CD4-positive, CD25-positive, alpha-beta regulatory T cell (primary cell): ENCODE measurements at places on chromosomes 6 and 20.

GRCh38 chr6:48563433-48563832 lies 452.4 kb upstream of the PTCHD4 start:
- DNase-seq: no peak

GRCh38 chr6:75613056-75613501 lies 11.4 kb downstream of the SENP6 start:
- DNase-seq: no peak

DNA sequence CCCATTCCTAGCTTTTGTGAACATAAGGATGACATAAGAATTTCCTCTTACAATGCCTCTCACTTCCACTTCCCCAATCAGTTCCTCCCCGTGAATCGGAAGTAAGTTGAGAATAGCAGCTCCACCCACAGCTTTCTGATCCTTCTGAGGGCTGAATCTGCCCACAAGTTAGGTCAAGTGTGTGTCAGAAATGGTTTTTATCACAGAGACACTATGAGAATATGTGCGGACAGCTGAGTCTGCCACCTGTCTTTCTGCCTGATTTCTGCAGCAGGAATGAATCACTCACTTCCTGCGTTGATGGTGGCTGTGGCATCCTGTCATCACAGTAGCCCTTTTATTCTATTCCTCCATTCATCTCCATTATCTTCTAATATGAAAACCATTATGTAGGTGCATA lies 70.2 kb downstream of the RIN2 start:
- DNase-seq: peak; percentile 14

- DNase-seq: no peak
Measured at GRCh38 chr6:34155471-34156300, 9.8 kb upstream of the GRM4 start.

GRCh38 chr6:140475086-140475485 lies 1100.6 kb upstream of the CITED2 start:
- no peak for DNase-seq

- no peak for DNase-seq
Measured at GRCh38 chr6:121691126-121691551, 255.7 kb downstream of the GJA1 start.

GRCh38 chr20:58702161-58702510 lies 9.5 kb downstream of the NPEPL1 start:
- no peak for DNase-seq

- DNase-seq: peak; percentile 73
Measured at GRCh38 chr20:3407771-3408637, 535 bp upstream of the DNAAF9 start.

DNA sequence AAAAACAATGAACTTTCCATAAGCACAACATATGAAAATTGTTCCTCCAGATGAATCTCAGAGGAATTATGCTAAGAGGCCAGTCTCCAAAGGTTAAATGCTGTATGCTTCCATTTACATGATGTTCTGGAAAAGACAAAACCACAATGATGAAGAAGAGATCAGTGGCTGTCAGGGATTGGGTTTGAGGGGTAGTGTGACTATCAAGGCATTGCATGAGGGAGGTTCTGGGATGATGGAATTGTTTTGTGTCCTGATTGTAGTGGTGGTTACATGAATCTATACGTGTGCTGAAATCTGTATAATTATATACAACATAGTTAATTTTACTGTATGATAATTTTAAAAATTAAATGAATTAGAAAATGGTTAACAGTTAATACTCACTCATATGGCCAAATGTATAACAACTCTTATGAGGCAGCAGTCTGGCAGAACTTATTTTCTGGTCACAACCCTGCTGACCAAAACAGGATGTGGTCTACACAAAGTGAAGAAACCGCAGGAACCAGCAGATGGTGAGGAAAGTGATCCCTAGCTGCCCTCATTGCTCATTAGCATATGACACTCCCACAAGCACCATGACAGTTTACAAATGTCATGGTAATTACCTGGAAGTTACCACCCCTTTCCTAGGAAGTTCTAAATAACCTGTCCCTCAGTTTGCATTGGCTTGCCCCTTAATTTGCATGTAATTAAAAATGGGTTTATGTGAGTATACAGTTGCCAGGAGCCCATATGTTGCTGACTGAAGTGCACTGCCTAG lies 31.9 kb downstream of the NSFL1C start:
- DNase-seq: peak; percentile 61

DNA sequence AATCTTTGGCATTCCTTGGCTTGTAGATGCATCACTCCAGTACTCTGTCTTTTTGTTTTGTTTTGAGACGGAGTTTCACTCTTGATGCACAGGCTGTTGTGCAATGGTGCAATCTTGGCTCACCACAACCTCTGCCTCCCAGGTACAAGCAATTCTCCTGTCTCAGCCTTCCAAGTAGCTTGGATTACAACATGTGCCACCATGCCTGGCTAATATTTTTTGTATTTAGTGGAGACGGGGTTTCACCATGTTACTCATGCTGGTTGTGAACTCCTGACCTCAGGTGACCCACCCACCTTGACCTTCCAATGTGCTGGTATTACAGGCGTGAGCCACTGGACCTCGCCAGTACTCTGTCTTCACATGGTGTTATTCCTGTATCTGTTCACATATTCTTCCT lies 35.8 kb upstream of the LGSN start:
- DNase-seq: no peak

DNA sequence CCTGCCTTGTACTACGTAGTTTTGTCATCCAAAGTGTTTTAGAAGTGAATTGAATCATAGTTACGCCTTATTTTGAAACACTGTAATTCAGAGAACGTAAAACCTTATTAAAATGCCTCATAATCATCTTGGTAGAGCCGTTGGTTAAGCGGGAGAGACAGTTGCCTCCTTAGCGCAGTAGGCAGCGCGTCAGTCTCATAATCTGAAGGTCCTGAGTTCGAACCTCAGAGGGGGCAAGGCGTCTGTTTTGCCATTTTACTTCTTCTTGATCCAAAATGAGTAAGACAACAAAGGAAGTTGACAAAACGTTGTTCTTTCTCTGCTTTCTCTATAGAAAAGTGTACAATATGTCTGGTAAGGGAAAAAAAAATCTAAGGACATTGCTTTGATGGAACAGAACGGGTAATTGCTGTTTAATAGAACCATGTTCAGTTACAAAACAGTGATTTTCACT lies 20.7 kb upstream of the TRIM27 start:
- peak; percentile 87 for DNase-seq

GRCh38 chr6:23455754-23456153 lies 670.3 kb upstream of the NRSN1 start:
- no peak for DNase-seq

DNA sequence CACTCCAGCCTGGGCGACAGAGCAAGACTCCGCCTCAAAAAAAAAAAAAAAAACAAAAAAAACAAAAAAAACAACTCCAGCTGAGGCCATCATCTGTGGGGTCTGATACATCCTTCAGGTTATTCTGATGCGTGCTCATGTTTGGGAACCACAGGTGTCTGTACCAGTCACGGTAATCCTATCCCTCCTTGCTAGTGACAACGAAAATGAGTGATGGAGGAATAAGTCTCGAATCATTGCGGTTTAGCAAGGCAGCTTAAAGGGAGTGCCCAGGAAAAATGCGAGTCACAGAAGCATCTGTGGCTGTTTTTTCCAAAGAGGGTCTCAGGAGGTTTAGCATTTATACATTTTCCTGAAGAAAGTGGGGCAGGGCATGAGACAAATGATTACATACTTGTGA lies 48.8 kb downstream of the MCUR1 start:
- DNase-seq: no peak
